D341Med (cell line): ENCODE measurements at places on chromosomes 2 and 18.

DNA sequence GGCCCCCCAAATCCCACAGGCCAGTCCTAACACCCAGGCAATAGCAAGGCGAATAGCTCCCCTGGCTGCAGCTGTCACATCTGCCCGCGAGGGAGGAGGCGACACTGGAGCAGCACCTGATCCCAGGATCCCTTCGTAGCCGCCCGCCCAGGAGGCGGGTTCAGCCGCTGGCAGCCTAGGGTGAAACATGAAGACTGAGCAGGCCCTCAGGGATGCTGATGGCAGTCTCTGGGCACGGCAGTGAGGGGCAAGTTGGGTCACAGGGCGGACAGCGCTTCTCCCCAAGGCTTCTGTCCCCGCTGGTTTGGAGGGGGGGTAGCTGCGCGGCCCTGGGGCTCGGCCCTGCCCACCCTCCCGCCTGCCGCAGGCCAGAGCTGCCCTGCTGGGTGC is 1.9 kb downstream of the DNMT3A start:
- DNase-seq, result peak; percentile 58

GRCh38 chr2:43609290-43609918 is 13.6 kb upstream of the THADA start:
- peak; percentile 65 for DNase-seq

- no peak for DNase-seq
Observed at GRCh38 chr2:121473512-121473911, 57.2 kb upstream of the RNU4ATAC start.

DNA sequence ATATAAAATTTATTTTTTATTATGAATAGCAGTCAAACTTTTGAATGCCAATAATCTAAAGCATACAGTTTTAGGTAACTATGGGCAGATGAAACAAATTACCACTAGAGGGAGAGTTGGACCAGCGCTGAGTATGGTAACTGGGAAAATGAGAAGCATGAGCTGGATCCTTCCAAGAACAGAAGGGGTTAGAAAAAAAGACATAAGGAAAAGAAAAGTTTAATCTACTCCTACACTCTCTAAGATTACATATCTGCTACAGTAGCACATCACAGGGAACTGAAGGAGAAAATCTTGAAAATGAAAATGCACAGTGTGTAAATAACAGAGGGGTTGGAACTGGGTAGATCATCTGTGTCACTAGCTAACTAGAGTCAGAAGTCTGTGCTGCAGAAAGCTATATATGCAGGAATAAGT is 15.5 kb downstream of the REG3G start:
- DNase-seq, result peak; percentile 45

GRCh38 chr2:73946666-73947065 is 20.0 kb downstream of the DGUOK start:
- DNase-seq, result no peak

DNA sequence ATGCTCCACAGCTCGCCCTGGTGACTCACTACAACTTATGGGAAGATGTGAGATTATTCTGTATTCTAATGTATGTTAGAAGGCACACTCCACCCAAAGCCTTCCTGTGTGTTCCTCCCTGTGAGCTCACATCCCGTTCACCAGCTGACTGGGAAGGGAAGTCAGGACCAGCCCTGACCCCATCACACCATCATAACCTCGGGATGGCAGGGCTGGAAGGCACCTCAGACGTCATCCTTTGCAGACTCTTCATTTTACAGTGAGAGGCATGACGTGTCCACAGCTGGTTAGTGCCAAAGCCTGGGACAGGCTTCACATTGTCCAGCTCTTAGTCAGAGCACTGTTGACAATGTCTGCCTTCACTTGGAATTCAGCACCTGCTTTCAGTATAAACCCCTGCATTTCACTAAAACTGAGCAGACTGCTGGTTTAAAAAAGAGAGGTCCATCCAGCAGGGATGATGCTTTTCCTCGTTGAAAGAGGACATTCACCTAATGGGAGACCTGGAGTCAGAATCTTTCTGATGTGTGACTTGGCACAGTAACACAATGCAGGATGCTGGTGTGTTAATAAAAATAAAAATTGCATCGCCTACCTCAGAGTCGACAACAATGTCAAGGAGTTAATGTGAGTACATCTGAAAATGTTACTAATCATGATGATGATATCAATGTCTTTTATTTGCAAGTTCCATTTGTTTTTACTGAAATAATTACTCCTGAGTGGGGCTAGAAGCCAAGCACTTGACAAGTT is 418.0 kb upstream of the TNP1 start:
- no peak for DNase-seq

DNA sequence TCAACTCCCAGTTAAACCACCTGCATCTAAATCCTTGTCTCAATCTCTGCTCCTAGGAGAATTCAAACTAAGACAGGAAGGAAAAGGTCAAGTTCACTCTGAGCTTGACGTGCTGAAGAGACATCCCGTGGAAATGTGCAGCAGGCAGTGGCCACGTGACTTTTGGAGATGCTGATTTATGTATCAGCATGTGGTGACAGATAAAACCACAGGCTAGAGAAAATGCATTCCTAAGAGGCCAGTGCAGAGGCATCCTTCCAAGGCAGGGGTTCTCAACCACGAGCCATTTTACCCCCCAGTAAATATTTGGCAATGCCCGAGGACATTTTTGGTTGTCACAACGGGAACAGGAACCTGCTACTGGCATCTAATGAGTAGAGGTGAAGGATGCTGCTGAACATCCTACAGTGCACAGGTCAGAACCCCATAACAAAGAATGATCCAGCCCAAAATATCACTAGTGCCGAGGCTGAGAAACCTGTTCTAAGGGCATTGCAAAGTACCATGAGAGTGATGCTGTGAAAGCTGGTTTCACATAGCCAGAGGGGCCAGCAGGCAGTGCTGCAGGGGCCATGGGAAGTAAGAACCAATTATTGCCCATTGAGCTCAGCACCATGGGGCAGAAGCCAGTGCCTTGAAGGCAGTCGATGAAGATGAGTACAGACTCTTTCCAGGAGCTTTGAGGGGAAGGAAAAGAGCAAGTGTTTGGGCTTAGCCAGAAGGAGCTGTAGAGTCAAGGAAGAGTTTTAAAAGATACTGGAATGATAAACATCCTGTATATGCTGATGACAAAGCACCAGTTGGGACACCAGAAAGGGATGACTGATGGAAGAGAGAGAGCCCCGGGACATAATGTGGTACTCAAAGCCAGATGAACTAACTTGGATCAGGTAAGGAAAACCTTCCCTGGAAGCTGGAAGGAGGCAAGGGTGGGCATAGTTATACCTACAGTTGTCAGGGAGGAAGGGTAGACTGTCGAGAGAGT is 174.6 kb downstream of the HAUS1 start:
- no peak for DNase-seq

DNA sequence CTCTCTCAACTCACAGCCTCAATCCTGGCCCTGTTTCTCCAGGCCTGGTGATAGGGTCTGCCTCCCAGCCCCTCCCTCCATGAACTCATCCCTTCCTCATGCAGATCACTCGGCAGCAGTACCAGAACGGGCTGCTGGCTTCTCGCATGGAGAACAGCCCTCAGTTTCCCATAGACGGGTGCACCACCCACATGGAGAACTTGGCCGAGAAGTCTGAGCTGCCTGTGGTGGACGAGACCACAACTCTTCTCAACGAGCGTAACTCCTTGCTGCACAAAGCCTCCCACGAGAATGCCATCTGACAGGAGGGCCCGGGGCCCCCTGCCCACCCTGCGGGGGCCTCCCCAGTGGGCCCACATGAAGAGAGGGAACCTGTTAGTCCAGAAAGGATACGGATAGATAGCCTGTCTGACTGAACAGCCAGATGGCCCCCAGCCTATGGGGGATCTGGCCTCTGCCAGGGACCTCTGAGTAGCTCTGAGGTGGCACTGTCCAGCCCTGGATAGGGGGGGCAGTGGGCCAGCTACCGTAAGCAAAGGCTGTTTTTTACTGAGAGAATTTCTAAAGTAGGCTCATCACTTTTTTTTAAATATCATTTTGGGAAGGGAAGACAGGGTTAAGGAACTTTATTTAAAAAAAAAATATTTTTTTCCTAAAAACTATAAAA is 6.7 kb upstream of the CNNM3 start:
- no peak for DNase-seq

- no peak for DNase-seq
Observed at GRCh38 chr2:27162151-27163121, 13.6 kb downstream of the TCF23 start.

DNA sequence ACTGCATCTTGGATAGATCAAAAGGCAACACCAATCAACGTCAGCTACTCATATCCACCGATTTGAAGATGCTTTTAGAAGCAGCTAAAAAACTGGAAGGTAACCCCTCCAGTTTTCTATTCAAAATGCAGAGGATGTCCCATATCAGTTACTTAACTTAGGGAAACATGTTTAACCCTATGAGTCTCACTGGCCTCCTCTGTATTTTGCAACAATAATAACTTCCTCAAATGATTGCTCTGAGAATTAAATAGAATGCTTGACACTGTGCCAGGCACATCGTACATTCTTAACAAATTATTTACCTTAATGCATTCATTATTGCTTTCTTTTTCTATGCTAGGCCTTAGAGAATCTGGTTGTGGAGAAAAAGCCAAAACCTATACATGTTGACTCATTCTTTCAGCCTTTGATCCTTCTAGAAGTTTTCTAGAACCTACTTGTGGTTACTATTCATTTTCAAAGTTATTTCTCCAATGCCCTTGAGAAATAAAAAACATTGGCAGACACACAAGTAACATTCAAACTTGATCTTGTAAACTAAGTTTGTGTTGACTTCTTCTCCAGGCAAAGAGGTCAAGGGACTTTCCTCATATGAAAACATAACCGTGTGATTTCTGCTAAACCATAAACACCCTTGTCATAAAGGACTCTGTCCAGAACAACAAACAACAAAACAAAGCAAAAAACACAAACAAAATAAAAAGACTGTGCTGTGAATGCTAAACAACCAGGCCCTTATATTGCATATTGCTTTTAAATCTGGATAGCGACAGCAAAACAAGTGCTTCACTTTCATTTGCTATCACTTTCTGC is 4.6 kb downstream of the DOCK10 start:
- no peak for DNase-seq

GRCh38 chr2:187988348-187988747 is 303.3 kb upstream of the GULP1 start:
- DNase-seq, result no peak

GRCh38 chr2:105179469-105180372 is 61.8 kb upstream of the GPR45 start:
- no peak for DNase-seq

- DNase-seq, result no peak
Observed at GRCh38 chr2:113895301-113895700, 5.4 kb downstream of the ACTR3 start.

DNA sequence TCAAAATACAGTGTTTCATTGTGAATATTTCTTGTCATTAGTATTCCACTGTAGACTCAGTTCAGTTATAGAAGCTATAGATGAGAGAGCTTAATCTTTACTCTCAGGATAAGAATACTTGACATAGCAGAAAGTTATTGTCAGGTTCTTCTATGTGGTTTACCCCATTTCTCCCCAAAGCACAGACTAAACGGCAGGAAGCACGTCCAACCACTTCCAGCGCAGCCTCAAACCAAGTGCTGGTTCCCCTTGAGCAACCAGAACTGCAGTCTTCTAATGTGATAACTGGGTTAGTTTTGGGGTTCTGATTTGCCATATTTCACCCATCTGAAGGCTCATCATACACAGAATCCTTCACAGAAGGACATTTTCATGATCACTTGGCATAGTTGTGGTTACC is 324.7 kb downstream of the SLC8A1 start:
- no peak for DNase-seq
